ENCODE measurements at places on chromosomes 7 and 10.

- no peak for DNase-seq
These were observed 41.6 kb upstream of the FAM20C start for GRCh38 chr7:150811-151221.

DNA sequence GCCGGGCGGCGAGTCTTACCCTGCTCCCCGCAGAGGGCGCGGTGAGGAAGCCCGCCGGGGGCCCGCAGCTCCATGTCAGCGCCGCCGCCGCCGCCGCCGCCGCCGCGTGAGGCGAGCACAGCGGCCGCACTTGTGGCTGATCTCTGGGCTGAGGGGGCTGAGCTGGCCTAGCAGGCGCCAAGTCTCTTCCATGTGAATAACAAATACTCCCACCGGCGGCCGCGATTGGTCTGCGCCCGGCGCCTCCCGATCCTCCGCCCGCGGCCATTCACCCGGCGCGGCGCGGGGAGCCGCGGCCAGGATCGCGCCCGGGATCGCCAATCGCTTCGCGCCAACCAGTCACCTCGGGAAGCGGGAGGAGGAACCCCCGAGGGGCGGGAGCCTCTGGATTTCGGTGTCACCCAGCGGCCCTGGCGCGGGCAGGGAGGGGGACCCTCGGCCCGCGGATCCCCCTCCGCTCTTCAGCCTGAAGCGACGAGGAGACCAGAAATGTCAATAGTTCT, at the start of gene GRM8:
GRM8 (minus strand) TSS at position 164 of the 503 bp plus-strand sequence.
- peak; percentile 36 for DNase-seq

DNA sequence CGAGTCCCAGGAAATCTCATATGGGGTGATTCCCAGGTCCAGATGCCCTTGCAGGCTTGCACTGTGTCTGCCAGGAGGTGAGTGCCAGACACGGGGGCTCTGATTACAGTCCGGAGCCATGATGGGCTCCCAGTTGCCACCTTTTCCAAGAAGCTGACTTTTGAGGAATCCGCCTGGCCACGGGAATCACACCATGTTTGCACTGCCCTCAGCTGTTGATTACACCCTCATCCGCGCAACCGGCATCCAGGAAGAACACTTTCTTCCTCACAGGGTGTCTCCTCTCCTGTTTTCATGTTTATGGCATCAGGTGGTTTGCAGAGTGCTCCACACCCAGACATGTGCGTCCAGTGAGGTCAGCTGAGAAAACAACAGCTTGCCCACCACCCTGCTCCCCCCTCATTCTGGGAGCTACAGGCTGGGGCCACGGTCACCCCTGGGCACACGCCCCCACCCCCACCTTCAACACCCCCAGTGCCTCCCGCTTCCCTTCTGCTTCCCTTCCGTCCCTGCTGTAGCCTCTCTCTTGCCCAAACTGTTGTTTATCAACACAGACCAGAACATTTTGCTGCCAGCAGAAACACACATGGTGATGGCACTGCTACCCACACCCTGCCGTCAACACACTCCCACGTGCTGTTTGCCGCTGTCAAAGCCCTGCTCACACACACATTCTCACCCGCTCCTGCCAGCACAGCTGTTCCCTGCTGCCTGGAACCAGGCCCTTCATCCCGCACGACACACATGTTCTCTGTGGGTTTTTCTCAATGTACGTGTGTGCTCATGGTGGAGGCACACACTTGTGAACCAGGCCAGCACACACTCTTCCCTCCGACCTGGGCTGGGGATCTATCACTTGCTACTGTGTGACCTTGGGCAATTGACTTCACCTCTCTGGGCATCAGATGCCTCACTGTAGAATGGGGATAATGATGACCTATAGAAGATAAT, 35.8 kb downstream of the DDIT4 start:
- no peak for DNase-seq

DNA sequence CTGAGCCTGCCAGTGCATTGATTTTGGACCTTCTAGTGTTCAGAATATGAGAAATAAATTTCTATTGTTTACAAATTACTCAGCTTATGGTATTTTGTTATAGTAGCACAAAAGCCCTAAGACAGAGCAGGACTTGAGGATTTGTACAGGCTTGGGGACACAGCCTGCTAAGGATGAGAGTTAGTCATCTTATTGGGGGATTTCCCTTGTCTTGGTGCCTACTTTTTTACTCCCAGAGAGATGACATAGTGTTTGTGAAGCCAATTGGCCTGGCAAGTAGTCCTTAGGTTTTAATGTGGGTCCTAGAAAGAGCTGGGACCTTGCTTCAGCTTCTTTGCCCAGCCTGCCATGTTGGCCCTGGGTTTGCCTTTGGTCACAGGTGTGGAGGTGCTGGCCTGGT, 364.0 kb downstream of the REEP3 start:
- no peak for DNase-seq

- no peak for DNase-seq
These were observed 292.9 kb downstream of the FZD1 start for GRCh38 chr7:91556956-91557650.

GRCh38 chr10:48708144-48708543, 23.5 kb downstream of the WDFY4 start:
- no peak for DNase-seq

DNA sequence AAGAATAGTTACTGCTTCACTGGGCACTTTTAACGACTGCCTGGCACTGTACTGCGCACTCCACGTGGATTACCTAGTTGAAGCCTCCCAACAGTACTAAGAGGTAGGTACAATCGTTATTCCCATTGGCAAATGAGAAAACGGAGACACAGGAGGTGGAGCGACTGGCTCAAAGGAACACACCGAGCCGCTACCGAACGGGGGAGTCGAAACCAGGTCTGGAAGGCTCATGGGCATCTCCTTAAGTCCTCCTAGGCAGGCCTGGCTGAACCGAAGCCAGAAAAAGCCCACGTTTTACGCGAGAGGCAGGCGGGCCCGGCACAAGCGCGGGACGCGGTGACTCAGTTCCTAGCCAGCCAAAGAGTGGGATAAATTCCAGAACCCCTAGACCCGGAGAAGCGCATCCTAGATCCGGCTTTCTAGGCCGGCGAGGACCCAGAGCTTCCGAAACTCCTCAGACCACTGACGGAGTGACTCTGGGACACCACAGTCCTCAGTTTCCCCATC, 472 bp downstream of the PDAP1 start:
- no peak for DNase-seq

GRCh38 chr10:76352300-76352699, 920.9 kb downstream of the LRMDA start:
- no peak for DNase-seq

DNA sequence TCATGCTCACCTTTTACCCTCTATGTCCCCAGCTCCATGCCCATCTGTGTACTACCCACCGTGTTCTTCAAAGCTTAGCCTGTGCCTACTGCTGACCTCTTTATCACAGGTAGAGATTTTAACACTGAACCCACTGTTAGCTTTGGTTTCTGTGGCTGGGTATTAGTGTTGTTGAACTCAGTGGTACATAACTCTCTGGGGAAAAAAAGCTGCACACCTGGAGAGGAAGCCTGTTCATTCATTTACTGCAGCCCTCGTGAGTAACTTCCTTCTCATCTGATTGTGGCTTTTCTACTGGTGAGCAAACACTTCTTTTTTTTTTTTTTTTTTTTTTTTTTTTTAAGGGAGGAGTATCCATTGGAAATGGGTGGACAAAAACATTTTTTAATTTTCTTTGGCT, 326.3 kb downstream of the CCSER2 start:
- no peak for DNase-seq

DNA sequence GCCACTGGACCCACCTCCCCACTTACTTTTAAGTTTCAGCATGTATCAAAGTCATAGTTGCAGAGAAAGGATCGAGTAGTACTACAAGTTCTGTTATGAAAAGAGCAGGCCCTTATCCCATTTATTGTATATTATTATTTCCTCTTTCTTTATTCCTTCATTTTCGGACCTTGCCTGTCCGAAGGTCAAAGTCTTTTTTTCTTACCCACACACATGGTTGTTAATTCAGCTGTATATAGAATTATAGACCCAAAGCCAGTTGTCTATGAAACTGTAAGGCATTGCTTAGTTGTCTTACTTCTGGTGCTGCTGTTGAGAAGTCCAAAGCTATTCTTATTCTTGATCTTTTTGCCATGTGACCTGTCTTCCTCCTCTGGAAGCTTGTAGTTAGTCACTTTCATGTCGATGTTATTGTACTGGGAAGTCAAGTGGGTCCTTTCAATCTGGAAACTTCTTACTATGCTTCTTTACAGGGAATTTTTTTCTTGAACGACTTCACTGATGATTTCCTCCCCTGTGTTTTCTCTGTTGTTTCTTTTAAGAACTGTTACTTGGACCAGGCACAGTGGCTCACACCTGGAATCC, 8.3 kb downstream of the NUDT5 start:
- no peak for DNase-seq

DNA sequence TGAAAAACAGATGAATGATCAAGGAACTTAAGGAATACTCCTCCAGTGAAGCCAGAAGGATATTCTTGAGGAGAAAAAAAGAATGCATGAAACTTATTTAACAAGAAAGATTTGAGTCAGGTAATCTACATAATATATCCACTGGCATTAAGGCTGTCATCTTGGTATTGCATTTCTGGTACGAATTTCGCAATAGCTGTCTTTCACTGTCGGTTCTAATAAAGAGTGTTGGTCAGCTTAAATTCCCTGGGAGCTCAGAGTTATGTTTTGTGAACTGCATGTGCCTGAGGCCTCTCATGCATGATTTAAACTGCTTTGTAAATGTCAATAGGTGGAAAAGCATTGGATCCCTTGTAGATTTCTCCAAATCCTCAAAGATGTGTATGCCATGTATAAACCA, 565.3 kb upstream of the GALNT17 start:
- DNase-seq, result no peak

- DNase-seq, result no peak
These were observed 54.9 kb downstream of the ODAD2 start for GRCh38 chr10:27944005-27944404.

DNA sequence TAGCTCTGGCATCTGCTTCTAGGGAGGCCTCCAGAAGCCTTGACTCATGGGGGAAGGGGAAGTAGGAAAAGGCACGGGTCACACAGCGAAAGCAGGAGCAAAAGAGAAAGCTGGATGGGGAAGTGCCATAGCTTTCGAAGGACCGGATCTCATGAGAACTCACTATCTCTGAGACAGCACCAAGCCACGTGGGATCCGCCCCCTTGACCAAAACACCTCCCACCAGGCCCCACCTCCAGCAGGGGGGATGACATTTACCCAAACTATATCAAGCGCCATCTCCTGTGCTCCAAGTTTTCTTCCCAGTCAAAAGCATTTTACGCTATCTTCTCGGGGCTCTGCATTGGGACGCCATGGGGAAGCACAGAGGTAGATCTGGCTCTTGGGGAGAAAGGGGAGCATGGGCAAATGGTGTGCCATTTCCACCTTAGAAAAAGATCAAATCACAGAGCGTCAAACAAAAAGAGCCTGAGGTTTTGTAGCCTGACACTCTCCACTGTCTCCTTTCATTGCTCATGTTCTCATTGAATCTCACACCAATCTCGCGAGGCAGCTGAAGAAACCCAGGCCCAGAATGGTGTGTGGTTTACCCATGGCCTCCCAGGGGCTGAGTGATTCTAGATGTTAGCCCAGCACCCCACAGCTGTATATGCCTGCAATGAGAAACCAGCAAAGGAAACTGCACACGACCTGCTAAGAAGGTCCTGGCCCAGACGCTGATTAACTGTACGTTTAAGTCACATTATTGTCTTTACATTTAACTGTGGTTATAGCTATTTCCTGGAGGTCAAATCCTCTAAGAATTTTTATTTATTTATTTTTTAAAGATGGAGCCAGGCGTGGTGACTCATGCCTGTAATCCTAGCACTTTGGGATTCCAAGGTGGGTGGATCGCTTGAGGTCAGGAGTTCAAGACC, 8.1 kb upstream of the OLAH start:
- no peak for DNase-seq

DNA sequence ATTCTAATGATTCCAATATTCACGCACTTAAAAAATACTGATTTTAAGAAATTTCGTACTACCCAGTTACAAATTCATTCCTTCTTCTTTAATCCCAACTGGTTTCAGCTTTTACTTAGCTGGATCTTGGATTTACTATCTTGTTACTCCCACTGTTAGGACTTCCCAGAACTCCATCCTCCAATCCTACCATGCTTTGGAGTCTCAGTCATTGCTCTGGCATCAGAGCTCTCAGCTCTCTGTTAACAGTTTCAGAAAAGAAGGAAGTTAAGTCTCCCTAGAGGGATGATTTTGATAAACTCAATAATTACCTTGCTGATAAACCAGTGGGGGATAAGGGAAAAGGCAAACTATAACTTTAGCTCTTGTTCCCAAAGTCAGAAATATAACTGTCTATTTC, 9.5 kb downstream of the PPA1 start:
- DNase-seq, result no peak

- no peak for DNase-seq
These were observed 5.9 kb downstream of the CPA2 start for GRCh38 chr7:130272381-130273080.

GRCh38 chr7:121214657-121215056, 114.1 kb upstream of the WNT16 start:
- no peak for DNase-seq

GRCh38 chr7:12320241-12320986, 83.3 kb downstream of the VWDE start:
- DNase-seq, result no peak

GRCh38 chr10:5530412-5530806, 5.6 kb downstream of the CALML3 start:
- DNase-seq, result no peak

DNA sequence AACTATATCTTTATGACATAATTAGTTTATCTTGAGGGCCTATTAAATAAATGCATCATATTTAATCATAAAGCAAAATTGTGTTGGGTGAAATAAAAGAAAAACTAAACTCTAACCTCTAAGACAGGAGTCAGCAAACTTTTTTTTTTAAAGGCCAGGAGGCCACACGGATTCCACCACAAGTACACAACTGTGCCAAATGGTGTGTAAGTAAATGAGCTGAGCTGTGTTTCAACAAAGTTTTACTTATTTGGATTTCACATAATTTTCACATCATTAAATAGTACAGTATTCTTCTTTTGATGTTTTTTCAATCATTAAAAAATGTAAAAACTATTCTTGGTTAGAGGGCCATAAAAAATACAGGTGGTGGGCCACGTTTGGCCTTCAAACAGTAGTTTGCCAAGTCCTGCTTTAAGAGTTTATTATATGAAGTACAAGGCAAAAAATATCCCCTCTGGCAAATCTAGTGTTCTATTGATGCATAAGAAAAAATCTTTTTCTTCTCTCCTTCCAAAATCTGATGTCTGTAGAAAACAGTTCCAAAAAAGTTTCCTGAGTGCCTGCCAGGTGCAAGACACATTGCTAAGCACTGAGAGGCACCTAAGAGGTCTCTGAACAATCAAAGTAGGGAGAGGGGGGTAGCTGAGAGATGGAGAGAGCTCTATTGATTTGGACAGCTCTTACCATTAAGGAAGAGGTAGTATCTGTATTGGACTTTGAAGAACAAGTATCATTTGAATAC, 26.5 kb upstream of the SPOCK2 start:
- DNase-seq, result no peak

DNA sequence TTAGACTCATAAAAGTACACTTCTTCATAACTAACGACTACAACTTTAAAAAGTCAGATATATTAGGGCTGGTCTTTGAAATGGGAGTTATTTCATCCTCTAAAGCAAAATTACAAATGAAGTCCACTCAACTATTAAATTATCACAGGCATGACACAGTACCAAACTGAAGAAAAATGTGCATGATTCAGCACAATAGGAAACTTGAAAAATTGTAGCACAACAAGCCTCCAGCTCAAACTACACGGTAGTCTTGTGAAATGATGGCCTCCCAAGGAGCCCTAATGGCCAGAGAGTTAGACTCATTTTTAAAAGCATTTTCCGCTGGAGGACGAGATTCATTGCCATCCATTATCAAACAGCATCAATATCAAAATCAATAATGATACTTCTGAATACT, 76.4 kb downstream of the MAGI2 start:
- DNase-seq, result no peak

- no peak for DNase-seq
These were observed 107.2 kb downstream of the SPDYE5 start for GRCh38 chr7:75599244-75599781.
